Suppressor macrophage treated with lipopolysaccharide for 4 hours (primary cell): ENCODE measurements at places on chromosomes 12 and 14.

DNA sequence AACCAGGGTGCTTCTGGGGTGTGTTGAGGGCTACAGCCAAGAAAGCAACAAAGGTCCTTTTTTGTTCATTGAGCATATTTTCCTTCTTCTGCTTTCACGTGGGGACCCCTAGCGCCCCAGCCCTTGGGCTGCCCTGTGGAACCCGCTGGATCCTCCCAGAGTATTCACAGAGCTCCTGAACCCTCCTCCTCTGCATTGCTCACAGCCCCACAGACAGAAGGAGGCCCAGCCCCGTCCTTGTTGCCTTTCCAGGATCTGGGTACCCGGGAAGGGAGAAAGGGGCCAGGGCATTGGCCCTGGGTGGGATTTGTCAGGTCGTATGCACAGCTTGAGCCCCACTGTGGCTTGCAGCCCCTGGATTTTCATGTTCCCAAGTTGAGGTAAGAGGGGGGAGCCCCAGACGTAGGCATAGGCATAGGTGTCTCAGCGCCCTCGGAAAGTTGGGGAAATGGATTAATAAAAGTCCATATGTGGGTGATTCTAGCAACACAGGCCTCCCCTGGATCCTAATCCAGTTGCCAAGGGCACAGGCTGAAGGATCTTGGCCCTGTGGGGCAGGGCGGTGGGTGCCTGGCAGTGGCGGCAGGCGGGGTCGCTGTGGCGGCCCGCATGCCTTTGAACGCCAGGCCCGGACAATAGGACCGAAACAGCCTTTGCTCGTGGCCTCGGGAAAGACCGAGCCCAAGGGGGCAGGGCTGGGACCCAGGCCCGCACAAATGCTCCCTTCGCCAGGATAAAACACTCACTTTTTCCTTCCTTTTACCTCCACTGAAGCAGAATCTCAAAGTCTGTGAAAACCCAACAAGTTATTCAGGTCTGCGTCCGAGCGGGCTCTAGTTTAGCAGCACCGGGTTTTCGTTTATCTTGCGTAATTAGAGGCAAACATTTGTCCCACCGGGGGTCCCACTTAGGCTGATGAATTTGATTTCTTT is 3.0 kb upstream of the HOXC10 start:
- DNase-seq, result no peak

DNA sequence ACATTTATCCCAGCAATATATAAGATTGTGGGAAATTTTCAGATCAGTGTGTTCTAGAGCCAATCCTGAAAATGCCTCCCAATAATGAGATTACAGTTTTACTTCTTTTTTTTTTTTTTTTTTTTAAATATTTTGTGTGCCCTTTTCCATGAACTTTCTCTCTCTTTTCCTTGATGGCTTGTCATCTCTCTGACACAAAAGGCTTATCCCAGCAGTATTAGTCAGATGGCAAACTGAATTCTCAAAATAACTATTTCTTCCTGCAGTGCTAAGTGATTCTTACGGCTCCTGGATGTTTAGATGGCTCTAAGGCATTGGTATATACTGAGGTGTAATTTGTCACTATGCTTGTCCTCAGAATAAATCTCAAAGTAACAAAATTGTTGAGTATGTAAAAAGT is 86.7 kb downstream of the LRP6 start:
- no peak for DNase-seq

GRCh38 chr12:1613860-1614259 is 15.2 kb upstream of the WNT5B start:
- no peak for DNase-seq

DNA sequence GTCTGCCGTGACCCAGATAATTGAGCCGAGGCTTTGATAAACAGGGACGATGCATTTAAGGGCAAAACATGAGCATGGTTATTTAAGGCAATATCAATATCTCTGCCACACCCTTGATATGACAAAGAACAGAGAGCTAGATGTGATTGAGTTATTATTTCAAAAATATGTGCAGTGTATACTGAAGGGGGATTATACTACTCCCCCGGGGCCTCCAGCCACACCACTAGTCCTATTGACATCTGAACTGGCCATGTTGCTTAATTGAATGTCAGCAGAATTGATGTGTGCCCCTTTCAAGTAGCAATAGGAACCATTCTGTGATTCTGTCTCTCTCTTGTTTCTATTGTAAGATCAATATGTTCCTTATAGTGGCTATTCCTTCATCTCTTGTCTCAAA is 794.8 kb upstream of the SEL1L start:
- DNase-seq, result no peak

DNA sequence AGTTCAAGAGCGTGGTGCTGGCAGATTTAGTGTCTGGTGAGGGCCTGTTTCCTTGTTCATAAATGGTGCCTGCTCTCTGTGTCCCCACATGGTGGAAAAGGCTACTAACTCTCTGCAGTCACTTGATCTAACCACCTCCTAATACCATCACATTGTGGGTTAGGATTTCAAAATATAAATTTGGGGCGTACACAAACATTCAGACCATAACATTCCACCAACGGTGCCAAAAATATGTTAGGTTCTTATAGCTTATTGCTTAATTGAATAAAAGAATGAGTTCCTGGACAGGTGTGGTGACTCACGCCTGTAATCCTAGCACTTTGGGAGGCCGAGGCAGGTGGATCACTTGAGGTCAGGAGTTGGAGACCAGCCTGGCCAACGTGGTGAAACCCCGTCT is 3.4 kb upstream of the DYRK2 start:
- DNase-seq, result no peak

DNA sequence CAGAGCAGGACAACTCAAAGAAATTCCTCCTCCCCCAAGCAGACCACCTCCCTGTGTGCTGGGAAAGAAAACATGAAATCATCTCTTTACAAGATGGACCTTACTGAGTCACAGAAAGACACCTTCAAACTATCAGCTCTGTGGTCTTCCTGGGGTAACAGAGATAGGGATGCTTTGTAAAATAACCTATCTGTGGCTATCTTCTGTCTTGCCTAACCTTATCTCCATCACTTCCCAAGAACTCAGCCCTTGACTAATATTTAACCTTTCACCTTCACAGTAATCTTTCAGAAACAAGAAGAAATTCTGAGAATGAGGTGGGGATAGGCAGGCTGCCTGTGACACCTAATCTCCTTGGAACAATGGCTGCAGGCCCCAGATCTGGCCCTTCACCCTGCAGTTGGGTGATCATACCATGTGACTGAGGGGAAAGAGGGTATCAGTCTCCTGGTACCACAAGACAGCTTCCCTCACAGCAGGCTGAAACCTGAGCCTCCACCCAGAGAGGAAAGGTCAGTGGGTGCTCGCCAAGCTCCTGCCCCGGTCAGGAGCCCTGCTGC is 27.4 kb upstream of the CEBPE start:
- DNase-seq, result no peak

DNA sequence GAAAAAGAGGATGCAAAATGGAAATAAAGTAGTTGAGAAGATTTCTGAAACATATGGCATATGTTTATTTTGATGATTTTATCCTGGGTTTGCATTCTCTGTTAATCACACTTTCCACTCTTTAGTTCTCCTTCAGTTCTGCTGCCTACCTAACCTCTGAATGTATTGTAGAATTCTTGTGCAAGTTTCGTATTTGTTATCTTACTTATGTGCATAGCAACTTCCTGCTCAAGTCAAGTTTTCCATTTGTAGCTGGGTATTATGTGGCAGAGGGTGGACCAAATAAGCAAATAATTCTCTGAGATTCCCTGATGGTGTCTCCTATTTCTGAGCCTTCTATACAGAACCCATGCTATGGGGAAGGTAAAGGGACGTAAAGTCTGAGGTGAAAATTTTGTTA is 381.6 kb downstream of the FOXG1 start:
- DNase-seq, result no peak

GRCh38 chr14:35438910-35439713 is 34.6 kb upstream of the NFKBIA start:
- DNase-seq, result peak; percentile 16

GRCh38 chr12:72995616-72996015 is 723.4 kb downstream of the TRHDE start:
- no peak for DNase-seq

DNA sequence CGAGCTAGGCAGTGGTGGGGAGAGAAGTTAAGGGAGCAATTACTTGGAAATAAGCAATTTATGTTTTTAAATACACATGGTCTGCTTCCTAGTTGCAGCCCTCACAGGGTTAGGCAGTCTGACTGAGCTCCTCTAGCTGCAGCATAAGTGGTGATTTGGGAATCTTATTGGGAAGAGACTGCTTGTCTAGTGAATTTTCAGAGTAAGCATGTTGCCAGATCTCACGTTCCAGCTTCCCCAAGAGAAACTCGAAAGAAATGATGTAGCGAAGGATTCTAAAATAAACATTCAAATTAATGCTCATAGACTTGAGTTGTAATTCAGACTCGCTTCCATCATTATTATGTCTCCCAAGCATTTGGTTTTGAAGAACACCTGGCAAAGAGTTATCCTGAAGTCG is 440.2 kb downstream of the ATP23 start:
- DNase-seq, result no peak

DNA sequence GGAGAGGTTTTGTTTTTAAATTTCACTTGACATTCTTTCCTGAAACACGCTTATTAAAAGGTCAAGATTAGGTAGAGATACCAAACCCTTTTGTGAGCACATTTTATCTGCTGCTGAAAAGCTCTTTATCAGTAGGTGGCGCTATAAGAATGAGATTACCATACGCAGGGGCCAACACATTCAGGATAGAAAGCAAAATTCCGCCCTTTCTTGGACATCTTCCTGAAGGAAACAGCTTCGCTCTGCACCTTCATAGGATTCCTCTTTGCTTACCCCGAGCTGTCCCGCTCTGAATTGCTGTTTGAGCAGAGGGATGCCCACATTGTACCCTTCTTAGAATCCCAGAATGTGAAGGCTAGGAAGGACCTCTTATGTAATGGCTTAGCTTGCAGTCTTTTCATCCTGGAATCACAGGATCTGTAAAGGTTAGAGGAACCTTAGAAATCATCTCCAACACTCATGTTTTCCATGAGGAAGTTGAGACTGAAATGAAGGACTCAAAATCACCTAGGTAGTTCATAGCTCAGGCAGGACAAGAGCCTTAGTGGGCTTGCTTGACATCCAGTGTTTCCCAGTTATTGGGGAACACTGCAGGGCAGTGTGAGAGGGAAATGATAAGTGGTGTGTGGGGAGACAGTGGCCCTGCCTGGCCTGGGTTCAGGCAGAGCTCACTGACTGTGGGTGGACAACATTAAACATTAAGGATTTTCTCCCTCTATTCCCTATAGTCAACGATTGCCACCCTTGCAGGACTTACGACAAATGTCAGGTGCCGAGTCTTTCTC is 38.7 kb upstream of the CRY1 start:
- peak; percentile 66 for DNase-seq
